Right renal cortex interstitium (tissue), 3 donors: ENCODE measurements at places on chromosomes 5 and 9. TPM values are rescaled to one million over a fixed set of nuclear protein-coding genes. Genes with fewer than 3 reads are reported as not detected.

- no peak for DNase-seq
Measured at GRCh38 chr5:135315386-135315785, 83.6 kb downstream of the MACROH2A1 start.

GRCh38 chr9:93185266-93186214 is 1.6 kb downstream of the WNK2 start:
- no peak for DNase-seq

GRCh38 chr9:1098551-1098950 is 48.4 kb downstream of the DMRT2 start:
- no peak for DNase-seq

GRCh38 chr9:120438836-120439546 is 141.0 kb downstream of the CDK5RAP2 start:
- DNase-seq: no peak

- no peak for DNase-seq
Measured at GRCh38 chr5:56310711-56311204, 77.6 kb upstream of the ANKRD55 start.

GRCh38 chr9:36158917-36159316 is 10.3 kb upstream of the CCIN start:
- no peak for DNase-seq

GRCh38 chr9:29806937-29807618 is 2233.8 kb upstream of the C9orf72 start:
- DNase-seq: no peak

DNA sequence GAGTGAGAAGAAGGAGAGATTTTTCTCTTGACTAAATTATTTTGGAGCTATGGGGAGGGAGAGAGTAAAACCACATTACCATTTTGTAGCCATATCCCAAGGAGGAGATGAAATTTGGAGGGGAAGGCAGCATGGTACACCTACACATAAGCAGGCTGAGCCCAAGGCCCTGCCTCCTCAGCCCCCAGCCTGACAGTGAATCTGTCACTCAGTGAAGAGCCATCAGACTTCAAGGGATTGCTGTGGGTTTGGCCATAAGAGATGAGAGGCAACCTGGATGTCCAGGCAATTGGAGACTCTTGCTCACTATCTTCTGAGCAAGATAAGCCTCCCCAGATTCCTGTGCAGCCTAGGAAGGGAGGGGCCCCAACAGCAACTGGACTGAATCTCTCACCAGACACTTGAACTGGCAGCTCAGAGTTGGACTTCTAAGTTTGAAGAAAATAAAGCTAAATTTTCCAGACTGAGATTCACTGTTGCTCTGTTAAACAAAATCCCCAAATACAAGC is 216.6 kb downstream of the SEMA6A start:
- no peak for DNase-seq

DNA sequence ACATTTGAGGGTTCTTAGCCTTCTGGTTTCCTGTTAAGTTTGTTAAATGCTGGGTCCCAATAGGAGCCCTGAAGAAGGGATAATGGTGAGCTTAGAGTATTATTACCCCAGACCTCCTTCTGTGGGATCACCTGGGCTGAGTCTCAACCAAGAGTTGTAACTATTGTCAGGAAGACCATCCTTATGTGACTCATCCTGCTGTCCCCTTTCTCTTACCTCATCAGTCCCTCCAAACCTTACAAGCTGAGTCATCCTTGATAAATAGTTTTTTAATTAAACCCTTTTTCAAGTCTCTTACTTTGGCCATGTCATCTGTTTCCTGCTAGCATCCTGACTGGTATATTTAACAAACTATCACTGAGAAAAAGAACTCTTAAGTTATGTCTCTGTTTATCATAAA is 502.8 kb downstream of the LRRC70 start:
- no peak for DNase-seq

- no peak for DNase-seq
Measured at GRCh38 chr5:104915226-104915625, 1352.6 kb upstream of the NUDT12 start.

DNA sequence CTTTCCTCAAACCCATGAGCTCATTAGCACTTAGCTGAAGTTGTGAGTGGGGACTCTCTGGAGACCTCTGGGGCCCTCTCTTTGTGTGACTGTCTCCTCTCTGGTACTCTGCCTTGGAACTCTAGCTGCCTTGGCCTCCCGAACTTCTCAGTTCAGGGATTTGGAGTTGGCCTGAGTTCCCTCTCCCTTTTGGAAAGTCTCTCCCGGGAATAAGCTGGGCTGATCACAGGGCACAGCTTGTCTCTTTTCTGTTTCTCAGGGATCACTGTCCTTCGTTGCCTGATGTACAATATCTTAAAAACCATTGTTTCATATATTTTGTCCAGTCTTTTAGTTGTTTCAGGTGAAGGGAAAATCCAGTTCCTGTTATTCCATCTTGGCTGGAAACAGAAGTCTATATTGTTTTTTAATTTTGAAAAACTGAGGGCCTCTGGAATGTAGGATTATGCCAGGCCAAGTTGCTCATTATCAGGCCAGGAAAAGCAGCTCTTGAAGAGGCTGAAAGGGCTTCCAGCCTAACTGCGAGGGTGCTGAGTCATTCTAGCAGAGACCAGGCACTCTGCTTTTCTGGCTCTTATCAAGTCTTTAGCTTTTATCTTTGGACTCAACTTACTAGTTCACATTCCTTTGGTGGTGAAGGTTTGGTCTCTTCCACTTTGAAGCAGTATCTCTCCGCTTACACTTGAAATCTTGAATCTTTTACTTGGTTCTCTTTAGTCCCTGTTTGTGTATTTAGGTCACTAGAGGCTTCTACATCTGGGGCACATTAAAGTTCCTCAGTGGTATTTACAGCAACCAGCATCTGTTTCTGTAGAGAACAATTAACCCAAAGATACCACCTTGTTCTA is 8.4 kb upstream of the RGS3 start:
- DNase-seq: no peak

Gene TLX3
- not detected for polyA plus RNA-seq

Gene SPAG8
- 7.0 TPM for polyA plus RNA-seq

Gene FAT2
- 4.6 TPM for polyA plus RNA-seq

Gene LCN6
- polyA plus RNA-seq: not detected

Gene SLC1A3
- polyA plus RNA-seq: 3.5 TPM

Gene FAM200C
- 13.4 TPM for polyA plus RNA-seq
